ENCODE measurements at places on chromosomes 5 and 9. TPM values are rescaled to one million over a fixed set of nuclear protein-coding genes. Genes with fewer than 3 reads are reported as not detected.

The CD72 gene
- 2.7 TPM for polyA plus RNA-seq

The CRHBP gene
- polyA plus RNA-seq, result 28.4 TPM

The TXNDC8 gene
- polyA plus RNA-seq, result not detected

The GPR151 gene
- polyA plus RNA-seq, result not detected

The FBXL7 gene
- polyA plus RNA-seq, result 24.8 TPM

The STK32A gene
- polyA plus RNA-seq, result 14.3 TPM

GRCh38 chr5:96753017-96753397 is 54.7 kb downstream of the ERAP1 start:
- no peak for DNase-seq

DNA sequence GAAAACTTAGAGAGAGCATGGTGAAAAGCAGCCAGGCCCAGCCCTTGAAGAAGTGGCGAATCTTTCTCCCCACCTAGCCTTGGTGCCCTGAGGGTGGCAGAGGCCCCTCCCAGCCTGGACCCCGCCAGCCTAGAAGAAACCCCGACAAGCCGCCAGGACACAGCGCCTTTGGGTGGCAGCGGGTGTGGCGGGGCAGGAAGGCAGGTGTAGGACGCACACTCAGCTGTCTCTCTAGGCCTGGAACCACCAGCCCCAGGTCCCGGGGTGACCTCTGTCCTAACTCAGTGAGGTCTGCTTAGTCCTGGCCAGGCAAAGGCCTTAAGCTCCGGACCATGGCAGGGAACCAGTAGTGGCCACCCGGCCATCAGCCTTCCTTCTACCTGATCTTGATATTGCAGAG is 178.3 kb downstream of the BARX1 start:
- no peak for DNase-seq

DNA sequence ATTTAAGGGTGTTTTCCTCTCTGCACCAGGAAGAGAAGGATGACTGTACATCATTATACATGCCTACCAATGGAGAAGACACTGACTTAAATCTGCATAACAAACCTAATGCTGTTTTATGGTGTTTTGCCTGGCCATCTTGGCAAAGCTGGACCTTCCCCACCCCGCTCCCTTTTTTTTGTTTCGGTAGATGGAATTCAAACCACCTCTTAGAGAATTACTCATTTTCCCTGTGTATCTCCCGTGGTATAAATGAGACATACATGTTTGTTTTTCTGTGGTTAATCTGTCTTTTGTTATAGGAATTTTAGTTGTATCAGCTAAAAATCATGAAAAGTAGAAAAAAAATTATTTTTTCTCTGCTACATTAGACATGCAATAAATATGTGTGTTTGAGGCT is 28.8 kb downstream of the IL12B start:
- no peak for DNase-seq

GRCh38 chr9:128145536-128145935 is 3.7 kb upstream of the LCN2 start:
- DNase-seq, result no peak

DNA sequence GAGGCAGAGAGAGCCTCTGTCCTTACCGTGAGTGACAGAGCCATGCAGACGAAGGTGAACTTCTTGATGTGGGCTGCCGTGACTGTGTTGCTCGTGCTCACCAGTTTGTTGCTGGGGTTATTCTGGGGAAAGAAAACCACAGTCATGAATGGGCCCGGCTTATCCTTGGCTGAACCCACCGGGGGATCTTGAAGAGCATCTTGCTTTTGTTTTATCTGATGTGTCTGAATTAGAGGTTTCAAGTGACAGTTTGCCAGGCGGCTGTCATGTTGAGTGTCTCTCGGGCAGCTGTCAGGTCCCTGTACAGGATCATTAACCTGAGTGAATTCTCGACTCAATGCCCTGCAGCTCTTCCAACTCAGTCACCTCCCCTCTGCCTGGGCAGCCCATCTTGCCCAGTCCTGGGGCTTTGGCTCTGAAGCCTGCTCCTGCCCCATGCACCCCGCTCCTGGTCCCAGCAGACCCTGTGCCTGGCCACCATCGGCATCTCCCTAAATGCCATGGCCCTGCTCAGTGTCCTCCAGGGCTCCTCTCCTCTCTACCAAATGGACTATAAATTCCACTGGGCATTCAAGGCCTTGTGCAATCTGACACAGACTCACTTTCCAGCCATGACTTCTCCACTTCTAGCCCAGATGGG is 77.4 kb downstream of the OTULIN start:
- DNase-seq, result peak; percentile 21

DNA sequence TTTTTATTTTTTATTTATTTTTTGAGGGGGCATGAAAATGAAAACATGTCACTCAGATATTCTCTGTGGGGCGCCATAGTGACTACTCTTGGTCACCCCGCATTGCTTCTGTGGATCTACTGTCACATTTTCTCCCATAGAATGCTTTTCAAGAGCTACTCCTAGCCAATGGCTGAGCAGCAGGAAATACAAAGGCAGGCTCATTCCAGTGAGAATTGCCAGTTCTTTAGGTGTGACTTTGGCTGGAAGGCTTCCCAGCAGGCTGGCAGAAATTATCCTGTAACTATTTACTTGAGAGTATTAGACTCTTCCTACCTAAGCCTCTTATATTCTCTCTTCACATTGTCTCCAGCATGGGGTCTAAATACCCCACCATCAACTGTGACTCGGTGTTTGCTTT is 21.0 kb upstream of the PTPRD start:
- no peak for DNase-seq

DNA sequence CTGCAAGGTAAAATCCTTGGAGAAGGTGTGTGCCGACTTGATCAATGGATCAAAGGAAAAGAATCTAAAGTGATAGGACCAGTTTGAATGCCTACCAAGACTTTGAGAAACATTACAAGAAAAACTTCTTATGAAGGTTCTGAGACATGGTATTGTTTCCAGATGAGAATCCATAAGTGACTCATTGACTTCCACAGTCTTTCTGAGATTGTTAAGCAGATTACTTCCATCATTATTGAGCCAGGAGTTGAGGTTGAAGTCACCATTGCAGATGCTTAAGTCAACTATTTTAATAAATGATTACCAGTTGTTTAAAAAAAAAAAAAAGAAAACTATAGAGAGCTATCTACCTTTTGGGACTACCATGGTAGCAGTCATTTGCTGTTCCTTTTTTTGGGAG is 7.0 kb downstream of the LNPEP start:
- no peak for DNase-seq

- DNase-seq, result peak; percentile 49
These were observed 144.4 kb downstream of the NSG2 start for GRCh38 chr5:174189654-174190541.

GRCh38 chr5:136195971-136196820 is 3.2 kb upstream of the SMIM32 start:
- no peak for DNase-seq

Measured in right renal cortex interstitium (tissue), 3 donors.